Astrocyte (in vitro differentiated cells and primary cell): ENCODE measurements at places on chromosomes 2 and 18. TPM values are rescaled to one million over a fixed set of nuclear protein-coding genes. Genes with fewer than 3 reads are reported as not detected.
A peak's percentile ranks its signal among the peaks of the same experiment; 100 is the strongest.

- H3K27ac ChIP-seq: no peak overlapping the region
- no peak overlapping the region for H3K4me3 ChIP-seq
- no peaks in the 10 kb centered on the region for H3K27me3 ChIP-seq
- H3K4me1 ChIP-seq: no peaks in the 10 kb centered on the region
Measured at GRCh38 chr18:79870301-79871025, 72.7 kb downstream of the KCNG2 start.

The SAG gene
- not detected in 2 replicates for total RNA-seq

The SLC38A11 gene
- not detected in 2 replicates for total RNA-seq

GRCh38 chr18:35045806-35046205, 4.6 kb downstream of the MAPRE2 start:
- H3K27ac ChIP-seq: no peak overlapping the region
- no peaks in the 10 kb centered on the region for H3K36me3 ChIP-seq
- no peak overlapping the region for H3K4me3 ChIP-seq
- H3K4me1 ChIP-seq: peaks cover 28% of the 10 kb centered on the region

- no peak for DNase-seq
- H3K27me3 ChIP-seq: no peaks in the 10 kb centered on the region
- no peak overlapping the region for H3K4me3 ChIP-seq
- H3K4me1 ChIP-seq: no peaks in the 10 kb centered on the region
Measured at GRCh38 chr2:204920776-204921175, 375.5 kb downstream of the PARD3B start.

DNA sequence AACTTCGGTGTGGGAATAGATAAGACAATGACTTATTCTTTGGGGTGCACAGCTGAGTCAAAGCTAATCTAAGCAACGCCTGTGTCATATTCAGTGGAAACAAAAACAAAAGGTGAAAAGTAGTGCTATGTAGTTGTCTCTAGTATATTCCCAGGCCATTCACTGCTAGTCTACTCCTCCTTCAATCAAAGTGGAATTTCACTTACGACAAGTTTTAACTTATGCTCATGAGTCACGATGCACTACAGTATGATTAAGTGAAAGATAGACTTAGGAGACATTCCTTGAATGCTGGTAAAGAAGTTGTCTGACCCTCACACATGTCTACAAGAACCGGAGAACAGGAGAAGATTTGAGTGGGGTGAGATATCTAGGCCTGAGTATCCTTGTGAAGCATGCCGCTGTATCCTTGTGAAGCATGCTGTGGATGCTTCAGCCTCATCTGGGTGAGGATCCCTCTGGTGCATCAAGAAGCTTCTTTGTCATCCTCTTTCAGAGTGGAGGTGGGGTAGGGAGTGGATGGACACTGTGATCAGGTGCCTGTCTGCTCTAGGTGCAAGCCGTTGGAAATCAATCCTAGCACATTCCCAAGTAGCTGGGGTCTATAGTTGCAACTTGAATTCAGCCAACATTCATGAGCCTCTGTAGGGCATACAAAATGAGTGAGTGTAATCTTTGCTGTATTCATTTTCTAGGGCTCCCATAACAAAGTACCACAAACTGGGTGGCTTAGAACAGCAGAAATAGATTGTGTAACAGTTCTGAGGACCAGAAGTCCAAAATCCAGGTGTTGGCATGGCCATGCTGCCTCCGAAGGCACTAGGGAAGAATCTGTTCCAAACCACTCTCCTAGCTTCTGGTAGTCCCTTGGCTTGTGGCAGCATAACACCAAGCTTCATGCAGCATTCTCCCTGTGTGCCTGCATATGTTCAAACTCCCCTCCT, 173.5 kb upstream of the FN1 start:
- DNase-seq: peak; percentile 88
- no peaks in the 10 kb centered on the region for H3K36me3 ChIP-seq
- peak overlapping the region; percentile 90 for H3K27ac ChIP-seq
- H3K27me3 ChIP-seq: no peaks in the 10 kb centered on the region
- H3K4me1 ChIP-seq: peaks cover 15% of the 10 kb centered on the region

GRCh38 chr18:67954594-67954993, 438.1 kb upstream of the DSEL start:
- no peaks in the 10 kb centered on the region for H3K4me1 ChIP-seq
- no peak for DNase-seq
